ENCODE measurements at places on chromosomes 7 and 10. TPM values are rescaled to one million over a fixed set of nuclear protein-coding genes. Genes with fewer than 3 reads are reported as not detected.

GRCh38 chr10:119237722-119238436 lies 30.5 kb downstream of the GRK5 start:
- DNase-seq: peak; percentile 31

DNA sequence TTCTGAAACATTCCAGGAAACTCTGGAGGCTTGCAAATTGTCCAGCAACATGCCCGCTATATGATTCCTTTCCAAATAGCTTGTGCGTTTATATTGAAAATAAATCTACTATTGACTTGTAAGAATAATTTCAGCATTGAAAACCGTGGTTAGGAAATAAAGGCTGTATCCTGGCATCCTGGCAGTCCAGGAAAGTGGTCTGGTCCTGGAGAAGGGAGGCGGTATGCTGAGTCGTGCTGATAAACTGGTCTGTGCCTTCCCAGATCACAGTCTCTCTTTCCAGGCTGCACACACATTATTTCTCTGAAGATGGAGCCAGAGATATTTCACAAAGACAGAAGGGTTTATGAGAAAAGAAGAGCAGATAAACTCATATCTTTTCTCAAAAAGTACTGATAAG lies 350.1 kb upstream of the COBL start:
- DNase-seq: no peak

DNA sequence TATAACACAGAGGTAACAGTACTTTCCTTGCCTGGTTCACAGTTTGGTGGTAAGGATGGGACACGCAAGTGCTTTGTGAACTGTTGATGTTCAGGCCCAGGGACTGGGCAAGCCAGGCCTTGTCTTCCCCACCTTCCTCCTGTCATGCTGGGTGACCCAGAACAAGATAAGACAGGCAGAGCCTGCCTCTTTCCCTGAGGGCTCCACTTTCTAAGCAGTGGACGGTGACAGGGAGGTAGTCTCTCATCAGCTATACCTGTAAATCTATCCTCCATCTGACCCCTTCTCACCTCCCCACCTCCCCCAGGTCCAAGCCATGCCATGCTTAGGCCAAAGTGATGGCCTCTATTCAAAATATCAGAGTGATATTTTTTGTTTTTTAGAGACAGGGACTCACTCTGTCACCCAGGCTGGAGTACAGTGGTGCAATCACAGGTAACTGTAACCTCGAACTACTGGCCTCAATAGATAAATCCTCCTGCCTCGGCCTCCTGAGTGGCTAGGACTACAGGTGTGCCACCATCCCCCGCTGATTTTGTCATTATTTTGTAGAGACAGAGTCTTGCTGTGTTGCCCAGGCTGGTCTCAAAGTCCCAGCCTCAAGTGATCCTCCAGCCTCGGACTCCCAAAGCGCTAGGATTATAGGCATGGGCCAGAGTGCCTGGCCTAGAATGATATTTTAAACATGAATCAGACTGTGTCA lies 42.8 kb downstream of the PDLIM1 start:
- no peak for DNase-seq

The FAM237B gene
- total RNA-seq: not detected

The PTPRZ1 gene
- under 0.01 TPM for total RNA-seq

The TSPAN33 gene
- 49.1 TPM for total RNA-seq

Measured in SJCRH30 (cell line).